AG04449 (cell line): ENCODE measurements at places on chromosomes 7 and 10.

- no peak for DNase-seq
Measured at GRCh38 chr10:59851864-59852263, 54.5 kb downstream of the CCDC6 start.

DNA sequence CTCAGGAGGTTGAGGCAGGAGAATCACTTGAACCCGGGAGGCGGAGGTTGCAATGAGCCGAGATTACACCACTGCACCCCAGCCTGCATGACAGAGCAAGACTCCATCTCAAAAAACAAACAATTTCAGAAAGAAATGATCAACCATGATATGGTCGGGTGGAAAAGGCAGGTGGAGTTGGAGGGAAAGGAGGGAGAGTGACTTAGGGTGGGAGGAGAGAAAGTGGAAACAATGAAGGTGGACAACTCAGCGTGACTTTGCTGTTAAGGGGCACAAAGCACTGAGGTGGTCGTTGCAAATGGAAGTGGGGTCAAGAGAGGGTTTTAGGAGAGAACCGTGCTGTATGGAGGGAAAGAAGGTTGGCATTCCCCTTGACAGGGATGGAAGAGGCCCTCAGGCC, 30.0 kb upstream of the FXYD4 start:
- no peak for DNase-seq

DNA sequence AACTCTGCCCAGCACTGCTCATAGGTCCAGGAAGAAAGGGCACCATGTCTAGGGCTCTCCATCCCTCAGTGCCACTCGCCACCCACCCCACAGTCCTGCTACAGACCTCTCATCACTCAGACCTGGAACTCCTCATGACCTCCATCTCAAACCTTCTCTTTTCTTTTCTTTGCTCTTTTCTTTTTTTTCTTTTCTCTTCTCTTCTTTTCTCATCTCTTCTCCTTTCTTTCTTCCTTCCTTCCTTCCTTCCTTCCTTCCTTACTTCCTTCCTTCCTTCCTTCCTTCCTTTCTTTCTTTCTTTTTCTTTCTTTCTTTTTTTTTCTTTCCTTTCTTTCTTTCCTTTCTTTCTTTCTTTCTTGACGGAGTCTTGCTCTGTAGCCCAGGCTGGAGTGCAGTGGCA, 122.2 kb downstream of the KLF6 start:
- DNase-seq: no peak

- DNase-seq: no peak
Measured at GRCh38 chr7:76364198-76364584, 5.4 kb upstream of the YWHAG start.

- DNase-seq: no peak
Measured at GRCh38 chr7:85748861-85749260, 562.0 kb upstream of the SEMA3D start.

- no peak for DNase-seq
Measured at GRCh38 chr7:30184791-30185487, 50.2 kb downstream of the MTURN start.

DNA sequence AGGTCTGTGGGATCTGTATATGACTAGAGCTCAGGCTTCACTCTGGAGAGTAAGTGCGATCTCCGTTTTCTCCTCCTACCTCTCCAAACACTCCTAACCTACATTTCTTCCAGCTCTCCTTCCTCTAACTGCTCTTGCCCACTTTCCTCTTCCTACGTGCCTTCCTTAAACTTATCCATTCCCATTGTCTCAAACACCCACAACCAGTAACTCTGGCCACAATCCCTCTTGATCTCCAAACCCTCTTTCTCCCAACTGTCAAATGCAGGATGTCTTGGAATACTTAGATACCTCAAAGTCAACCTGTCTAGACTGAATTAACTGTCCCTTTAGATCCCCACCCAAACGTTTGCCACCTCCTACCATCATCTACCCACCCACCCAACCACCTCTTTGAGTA, 213.7 kb upstream of the KMT2E start:
- no peak for DNase-seq

DNA sequence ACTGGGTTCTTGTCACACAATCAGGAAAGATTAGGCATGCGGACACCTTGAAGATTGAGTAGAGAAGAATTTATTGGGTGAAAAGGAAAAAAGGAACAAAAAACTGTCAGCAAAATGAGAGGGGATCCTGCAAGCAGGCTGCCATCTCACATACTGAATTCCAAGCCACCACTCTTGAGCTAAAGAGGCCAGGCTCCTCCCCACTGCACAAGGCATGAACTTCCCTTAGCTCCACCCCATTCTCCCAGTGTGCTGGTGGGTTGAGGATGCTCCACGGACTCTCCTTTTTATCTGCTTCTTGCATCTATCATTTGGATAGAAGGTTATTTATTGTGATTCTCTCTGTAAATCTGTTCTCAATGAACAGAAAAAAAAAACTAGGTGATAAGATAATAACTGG, 79.6 kb downstream of the ANKRD7 start:
- DNase-seq: no peak

DNA sequence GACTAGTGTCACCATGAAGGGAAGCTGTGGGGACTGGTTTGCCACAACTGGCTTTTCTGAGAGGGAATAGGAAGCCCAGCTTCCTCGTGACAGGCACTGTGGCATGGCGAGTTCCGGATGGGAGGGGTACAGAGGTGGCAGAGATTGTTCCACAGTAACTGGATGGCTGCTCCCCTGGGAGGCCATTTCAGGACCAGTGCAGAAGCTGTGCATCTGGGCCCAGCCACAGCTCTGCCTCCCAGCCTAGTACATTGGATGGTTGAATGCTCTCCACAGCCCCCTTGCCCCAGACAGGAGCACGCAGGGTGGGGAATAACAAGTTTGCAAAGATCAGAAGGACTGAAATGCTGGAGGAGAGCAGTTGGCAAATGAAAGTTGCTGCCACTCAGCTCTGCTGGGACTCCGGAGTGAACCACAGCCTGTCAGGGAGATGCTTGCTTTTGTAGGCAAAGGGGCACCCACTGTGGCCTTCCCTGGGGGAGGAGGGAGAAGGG, 51.8 kb downstream of the GSDME start:
- DNase-seq: no peak

- no peak for DNase-seq
Measured at GRCh38 chr10:6300784-6301460, 98.2 kb downstream of the PFKFB3 start.

- peak; percentile 50 for DNase-seq
Measured at GRCh38 chr10:104472957-104473745, 119.5 kb downstream of the CFAP58 start.

- DNase-seq: no peak
Measured at GRCh38 chr10:111379534-111380187, 302.8 kb downstream of the ADRA2A start.

- DNase-seq: no peak
Measured at GRCh38 chr7:144786522-144786921, 49.3 kb downstream of the TPK1 start.

DNA sequence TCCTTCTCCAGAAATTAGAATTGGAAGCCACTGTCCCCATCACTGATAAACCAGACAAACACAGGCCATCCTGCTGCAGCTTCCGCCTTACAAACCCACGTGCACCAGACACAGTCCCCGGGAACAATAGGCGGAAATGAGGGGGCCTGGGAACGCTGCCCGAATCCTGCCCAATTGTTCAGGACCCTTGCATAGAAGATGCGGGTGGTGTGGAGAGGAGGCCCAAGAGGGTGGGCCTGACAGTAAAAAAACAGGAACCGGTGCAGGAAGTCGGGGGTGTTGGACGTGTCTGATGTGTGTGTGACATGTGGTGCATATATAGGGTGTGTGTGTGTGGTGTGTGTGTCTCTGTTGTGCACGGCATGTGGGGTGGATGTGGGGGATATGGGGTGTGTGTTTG, 26.5 kb upstream of the CHST15 start:
- no peak for DNase-seq

GRCh38 chr7:3991731-3992231, 690.3 kb upstream of the FOXK1 start:
- no peak for DNase-seq

DNA sequence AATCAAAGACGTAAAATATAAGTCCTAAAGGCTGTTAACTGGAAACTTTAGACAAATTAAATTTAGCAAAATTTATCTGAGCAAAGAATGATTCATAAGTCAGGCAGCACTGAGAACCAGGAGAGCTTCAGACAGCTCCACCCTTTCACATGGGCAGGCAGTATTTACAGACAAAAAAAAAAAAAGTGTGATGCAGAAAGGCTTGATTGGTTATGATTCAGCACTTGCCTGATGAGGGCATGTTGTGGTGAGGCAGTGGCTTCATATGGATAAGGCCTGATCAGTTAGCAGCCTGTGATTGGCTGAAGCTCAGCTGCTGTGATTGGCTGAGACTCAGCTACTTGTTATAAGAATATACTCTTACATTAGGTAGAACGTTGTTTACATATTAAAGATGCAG, 495.4 kb upstream of the POM121L12 start:
- no peak for DNase-seq

DNA sequence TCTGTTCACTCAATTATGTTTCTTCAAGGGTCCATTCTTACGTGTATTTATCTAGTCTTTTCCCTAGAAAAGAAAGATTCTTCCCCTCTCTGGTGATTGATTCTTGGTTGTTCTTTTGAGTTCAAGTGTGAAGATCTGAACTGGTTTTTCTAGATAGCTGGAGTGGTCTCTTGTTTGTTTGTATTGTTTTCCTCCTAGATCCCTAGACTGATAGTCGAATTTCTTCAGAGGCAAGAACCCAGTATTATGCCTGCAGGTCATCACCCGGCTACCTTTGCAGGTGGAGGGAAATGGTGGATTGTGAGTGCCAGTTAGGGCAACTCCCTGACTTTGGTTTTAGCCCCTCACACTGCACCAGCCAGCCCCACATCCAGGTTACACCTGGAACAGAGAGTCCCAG, 2.2 kb upstream of the RSU1 start:
- DNase-seq: no peak

GRCh38 chr10:132423966-132424861, 27.2 kb downstream of the PWWP2B start:
- DNase-seq: no peak

- no peak for DNase-seq
Measured at GRCh38 chr10:98253499-98253898, 14.5 kb downstream of the LOXL4 start.

DNA sequence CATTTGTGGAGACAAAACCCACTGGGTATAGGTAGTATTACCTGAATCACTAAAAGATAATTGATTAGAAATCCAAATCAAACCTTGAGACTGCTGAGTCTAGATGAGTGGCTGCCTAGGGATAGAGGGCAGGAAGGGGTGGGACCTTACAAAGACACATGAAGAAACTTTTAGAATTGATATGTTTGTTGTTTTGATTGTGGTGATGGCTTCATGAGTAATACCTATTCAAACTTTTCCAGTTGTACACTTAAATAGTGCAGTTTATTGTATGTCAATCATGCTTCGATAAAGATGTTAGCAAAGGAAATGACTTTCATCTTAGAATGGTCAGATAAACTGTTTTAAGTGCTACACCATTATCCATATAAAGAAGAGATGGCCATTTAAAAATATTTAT, 188.7 kb upstream of the KAT6B start:
- DNase-seq: no peak

DNA sequence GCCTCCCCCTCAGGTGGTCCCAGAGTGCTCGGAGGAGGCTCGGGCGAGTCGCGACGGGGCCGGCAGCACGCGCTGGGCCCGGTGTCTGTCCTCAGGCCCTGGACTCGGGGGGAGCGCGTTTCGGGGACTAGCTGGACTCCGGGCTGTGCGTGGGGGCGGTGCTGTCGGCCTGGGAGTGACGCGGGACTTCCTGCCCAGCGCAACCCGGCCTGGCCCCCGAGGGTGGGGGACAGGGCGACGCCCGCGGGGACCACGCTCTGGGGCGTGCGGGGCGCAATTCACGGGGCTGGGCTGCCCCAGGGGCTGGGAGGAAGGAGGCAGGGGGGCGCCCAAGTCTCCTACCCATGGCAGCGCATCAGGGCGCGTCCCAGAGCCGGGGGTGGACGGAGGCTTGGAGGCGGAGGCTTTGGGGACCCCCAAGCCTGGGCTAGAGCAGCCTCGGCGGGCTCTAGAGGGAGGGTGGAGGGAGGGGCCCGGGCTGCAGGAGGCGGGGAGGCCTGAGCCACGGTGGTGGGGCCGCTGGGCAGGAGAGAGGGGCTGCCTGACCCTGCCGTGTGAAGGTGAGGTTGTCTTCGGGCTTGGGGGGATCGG, 2.3 kb upstream of the VENTX start:
- DNase-seq: no peak

DNA sequence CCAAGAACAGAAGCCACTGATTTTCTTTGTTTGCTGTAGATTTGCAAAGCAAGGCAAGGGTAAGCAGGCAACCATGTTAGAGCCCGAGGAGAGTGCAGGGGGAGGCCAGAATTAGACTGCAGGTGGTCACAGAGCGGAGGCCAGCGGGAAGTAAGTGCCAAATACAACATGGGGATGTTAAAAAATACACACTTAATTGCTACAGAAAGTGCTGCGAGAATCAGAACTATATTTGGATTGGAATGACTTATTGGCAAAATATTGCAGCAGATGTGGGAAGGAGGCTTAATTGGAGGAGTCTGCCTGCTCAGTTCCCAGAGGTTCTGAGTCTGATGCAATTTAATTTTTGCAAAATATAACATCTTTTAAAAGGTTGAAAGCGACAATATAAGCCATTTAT, 49.7 kb upstream of the ADCY1 start:
- DNase-seq: no peak

- no peak for DNase-seq
Measured at GRCh38 chr10:77333610-77334340, 303.8 kb downstream of the KCNMA1 start.

DNA sequence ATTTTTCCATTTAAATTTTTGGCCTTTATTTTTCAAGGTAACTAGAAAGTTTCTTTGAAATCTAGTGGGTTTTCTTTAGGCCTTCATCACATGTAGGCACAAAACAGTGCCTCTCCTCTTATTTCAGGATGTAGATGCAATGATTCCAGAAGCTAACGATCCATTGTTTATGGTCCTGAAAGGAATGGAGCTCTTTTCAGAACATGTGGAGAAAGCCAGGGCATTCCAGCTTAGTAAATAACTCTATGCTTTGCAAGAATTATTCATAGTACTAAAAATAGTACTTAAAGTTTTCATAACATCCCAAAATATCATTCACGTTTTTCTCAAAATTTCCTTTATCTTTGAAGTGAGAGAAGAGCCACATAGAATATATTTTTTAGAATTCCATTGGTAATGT, 91.3 kb downstream of the DYNC1I1 start:
- DNase-seq: no peak

DNA sequence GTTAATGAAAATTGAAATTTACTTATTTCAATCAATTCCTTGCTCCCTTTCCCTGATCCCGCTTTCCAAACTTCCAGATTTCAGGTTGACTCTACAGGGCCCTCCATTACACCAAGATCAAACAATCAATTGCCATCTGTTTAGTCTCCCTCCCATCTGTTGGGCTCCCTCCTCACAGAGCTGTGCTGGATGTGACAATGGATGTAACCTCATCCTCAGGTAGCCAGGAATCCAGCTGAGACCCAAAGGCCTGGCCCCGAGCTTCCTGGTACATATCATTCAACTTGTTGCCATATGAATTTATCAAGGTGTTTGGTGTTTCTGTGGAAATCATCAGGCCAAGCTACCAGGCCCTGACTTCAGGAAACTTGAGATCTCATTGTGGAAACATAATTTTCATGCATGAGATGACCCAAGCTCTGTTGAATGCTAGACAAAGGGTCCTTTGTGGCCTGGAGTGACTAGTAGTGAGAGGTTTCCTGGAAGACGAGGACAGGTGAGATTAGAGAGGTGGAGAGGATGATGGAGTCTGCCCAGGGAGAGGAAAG, 148.6 kb upstream of the PDE1C start:
- DNase-seq: no peak

- DNase-seq: no peak
Measured at GRCh38 chr10:83212632-83213334, 926.5 kb upstream of the GHITM start.

- no peak for DNase-seq
Measured at GRCh38 chr7:100208911-100209408, 10.8 kb upstream of the PVRIG start.
